ENCODE measurements at places on chromosomes 2 and 18.

DNA sequence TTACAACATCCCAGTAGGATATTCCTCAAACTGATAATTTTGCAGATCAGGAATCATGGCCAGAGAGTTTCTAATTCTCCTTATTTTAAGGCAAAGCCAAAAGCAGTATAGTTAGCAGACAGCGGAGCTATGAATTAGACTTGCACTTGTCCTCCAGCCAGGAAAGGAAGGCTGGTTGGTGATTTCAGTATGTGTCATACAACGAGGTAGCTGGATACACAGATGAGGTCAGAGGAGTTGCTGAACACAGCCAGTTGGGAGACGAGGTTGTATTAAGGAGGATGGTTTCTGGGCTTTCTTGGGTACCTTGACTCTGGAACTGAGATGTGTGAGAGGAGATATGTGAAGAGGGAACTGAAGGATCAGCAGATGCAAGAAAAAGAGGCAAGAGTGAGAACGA is 185.2 kb downstream of the SOX11 start:
- no peak for DNase-seq

DNA sequence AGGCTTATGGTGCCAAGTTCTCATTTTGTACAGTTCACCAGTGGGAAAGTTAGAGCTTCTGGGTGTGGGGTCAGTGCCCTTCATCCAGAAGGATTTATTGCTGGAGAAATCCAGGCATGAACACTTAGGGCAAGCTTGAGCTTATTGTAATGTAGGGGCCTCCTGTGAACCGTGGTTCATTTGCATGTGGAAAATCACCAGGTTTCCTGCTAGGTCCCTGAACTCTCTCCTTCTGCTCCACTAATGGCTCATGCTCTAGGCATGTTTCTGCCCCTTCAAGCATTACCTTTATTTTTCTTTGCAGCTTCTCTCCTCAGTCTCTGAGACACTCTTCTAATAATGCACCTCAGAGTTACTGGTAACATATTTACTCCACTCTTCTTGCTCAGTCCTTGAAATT is 79.3 kb upstream of the FAM98A start:
- DNase-seq = no peak

DNA sequence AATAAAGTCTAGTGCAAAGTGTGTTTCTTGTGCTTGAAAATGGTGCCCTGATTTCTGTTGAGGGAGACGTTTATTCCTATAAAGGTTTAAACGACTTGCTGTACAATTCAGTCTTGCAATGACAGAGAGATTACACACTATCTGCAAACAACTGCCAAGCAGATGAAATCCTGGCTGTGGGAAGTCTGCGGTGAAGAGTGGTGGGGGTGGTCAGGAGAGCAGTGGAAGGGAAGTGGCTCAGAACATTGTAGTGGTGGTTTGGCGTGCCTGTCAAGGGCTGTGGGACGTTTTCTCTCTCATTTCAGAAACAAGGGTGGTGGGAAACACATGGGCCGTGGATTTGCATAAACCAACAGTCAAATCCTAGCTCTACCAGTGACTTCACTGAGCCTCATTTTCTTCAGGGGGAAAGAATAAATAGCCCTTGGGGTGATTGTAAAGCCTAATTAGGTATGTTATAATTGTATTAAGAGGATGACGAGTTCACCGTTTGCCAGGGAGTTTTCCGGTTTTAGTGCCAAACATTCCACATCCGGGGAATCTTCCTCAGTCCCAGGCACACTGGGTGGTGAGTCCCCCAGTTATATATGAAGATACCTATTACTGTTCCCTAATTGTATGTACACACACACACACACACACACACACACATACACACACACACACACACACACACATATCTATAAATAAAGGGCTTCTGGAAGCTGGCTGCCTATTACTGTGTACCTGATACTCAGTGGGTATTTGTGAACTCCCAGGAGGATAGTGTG is 115.0 kb downstream of the SPTBN1 start:
- DNase-seq = peak; percentile 95

- no peak for DNase-seq
Observed at GRCh38 chr18:4831791-4832375, 365.2 kb downstream of the AKAIN1 start.

DNA sequence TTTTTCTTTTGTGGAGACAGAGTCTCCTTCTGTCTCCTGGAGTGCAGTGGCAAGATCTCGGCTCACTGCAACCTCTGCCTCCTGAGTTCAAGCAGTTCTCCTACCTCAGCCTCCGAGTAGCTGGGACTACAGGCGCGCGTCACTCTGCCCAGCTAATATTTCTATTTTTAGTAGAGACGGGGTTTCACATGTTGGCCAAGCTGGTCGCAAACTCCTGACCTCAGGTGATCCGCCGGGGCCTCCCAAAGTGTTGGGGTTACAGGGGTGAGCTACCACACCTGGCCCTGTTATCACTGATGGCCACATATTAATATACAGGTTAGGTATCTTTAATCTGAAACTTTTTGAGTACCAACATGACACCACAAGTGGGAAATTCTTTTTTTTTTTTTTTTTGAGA is 3.4 kb downstream of the MRPL35 start:
- no peak for DNase-seq

DNA sequence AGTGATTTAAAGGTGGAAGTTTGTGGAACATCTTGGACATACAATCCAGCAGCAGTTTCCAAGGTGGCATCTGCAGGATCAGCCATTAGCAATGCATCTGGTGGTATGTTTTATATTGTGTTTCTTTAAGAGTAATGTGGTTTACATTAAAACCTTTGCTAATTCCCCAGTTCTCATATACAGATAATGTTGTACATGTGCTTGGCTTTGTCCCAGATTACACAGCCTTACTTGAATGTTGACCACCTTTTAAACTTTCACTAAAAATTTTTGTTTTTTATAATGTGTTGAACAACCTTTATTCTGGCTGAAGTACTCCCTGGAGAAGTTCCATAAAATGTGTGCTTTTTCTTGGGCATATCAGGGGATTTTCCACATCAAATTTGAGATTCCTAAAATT is 57.5 kb downstream of the MIB1 start:
- DNase-seq = no peak

DNA sequence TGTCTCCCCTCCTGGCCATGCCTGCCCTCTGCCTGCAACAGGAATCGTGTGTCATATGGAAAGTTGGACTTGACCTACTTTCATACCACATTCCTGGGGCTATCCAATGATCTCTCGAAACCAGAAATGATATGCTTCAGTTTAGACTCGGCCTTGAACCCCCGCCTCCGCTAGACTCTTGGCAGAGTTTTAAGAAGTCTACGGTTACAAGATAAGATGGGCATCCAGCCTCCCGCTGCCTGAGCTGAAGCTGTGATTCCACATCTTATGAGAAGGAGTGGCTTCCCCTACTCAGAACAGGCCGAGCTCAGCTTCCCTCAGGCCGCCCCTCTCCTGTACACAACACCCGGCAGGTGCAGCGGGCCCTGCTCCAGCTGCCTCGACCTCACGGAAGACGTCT is 73.9 kb downstream of the MTCL1 start:
- no peak for DNase-seq

DNA sequence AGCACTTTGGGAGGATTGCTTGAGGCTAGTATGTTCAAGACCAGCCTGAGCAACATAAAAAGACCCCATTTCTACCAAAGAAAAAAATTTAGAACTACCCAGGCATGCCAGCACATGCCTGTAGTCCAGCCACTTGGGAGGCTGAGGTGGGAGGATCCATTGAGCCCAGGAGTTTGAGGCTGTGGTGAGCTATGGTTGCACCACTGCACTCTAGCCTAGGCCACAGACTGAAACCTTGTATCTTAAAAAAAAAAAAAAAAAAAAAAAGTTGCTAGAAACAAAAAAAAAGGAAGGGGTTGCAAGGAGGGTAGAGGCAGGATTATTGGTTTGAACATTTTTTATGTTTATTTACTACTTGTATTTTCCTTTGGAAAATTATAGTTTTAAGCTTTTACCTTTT is 4.8 kb downstream of the SEC11C start:
- no peak for DNase-seq

GRCh38 chr2:72051204-72051603 is 96.5 kb downstream of the CYP26B1 start:
- DNase-seq = no peak

GRCh38 chr18:58453167-58453808 is 175.6 kb downstream of the ALPK2 start:
- no peak for DNase-seq

DNA sequence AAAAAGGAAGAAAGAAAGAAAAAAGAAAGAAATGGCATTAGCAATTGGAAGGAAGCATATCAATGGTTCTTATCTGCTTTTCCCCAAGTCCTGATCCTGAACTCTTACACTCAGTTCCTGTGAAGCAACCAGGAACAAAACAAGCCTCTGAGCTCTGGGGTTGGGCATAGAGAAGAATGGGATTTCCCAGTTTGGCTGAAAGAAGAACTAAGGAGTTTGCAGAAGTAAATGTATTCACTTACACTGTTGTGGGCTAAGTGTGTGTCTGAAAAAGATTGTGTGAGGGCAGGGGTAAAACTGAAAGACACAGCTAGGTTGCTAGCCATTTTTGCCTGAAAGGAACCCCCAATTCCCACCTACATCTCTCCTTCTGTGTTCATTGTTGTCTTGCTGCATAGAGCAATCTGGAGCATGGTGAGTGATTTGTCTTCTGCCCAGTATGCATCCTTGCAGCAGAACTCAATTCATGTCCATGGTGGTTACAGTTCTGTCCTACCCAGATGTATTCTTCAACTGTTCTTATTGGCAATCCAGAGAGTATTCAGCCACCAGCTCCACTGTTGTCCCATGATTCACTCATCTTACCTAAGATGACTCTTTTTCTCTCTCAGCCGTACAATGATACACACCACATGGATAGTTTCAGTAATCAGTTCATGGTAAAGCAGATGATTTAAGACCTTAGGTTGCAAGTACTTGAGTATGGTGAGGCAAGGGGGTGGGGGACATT is 348.7 kb downstream of the ARHGAP15 start:
- no peak for DNase-seq

- no peak for DNase-seq
Observed at GRCh38 chr2:135409436-135409835, 121.6 kb downstream of the ZRANB3 start.

GRCh38 chr18:63126134-63127069 is 193.2 kb downstream of the BCL2 start:
- DNase-seq = no peak

DNA sequence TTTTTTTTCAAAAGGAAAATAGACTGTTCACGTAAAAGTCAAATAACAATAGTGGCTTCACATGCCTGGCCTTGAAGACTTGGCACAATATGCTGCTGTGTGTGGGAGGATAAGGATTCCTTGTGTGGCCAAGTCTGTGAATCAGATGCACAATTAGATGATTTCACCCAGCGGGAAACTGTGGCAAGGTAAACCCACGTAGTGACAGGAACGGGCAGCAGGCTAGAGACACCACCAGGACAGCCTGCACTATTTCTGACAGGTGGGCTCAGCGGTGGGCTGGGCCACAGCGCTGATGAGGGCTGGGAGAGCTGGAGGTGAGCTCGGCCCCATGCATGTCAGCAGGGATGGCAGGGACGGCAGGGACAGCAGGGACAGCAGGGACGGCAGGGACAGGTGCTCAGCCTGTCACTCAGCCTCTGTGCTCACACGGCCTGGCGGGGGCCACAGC is 21.6 kb downstream of the SNORC start:
- peak; percentile 70 for DNase-seq

DNA sequence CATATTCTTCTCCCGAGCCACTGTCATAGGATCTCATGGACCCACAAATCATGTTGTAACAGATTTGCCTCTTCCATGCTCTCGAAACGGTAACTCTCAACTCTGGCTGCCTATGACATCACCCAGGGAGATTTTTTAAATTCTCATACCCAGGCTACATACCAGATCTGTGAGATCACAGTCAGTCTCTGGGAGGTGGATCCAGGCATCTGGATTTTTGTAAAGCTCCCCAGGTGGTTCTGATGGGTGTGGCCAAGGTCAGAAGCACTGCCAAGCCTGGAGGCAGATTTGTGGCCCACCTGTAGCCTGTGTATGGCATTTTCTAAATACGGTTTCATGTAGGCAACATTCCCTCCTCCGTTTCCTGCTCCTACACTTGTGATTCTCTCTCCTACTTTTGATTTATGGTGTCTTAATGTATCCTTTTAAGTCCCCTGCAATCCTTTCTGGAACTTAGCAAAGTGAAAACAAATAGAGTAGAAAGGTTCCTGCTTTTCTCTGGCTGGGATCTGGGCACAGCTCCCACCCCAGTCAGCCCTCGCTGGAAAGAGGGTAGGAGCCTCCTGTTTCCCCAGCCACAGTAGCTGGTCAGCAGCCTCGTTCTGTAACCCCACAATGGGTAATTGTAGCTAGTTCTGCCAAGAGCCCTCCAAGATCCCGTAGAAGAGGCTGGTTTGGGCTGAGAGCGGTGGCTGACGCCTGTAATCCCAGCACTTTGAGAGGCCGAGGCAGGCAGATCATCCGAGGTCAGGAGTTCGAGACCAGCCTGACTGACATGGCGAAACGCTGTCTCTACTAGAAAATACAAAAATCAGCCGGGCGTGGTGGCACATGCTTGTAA is 96.2 kb downstream of the KLHL29 start:
- DNase-seq = peak; percentile 86

GRCh38 chr2:69676146-69676545 is 32.6 kb upstream of the AAK1 start:
- no peak for DNase-seq

DNA sequence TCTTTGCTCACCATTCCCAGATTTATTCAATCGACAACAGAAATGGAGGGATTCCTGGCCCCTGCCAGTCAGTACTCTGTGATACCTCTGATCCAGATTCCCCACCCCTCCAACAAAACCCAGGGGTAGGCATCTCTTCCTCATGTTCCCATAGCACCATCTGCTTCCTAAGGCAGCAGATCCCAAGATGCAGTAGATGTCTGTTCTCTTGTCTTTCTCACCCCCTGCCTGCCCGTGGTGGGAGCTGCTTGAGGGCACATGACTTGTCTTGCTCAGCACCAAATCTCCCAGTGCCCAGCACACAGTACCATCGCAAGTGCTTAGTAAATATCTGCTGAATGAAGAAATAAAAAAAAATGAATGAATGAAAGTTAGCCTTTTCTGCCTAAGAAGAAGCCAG is 98.2 kb downstream of the ZBTB7C start:
- no peak for DNase-seq

- no peak for DNase-seq
Observed at GRCh38 chr2:105581555-105581944, 163.2 kb upstream of the NCK2 start.

- DNase-seq = no peak
Observed at GRCh38 chr2:88042476-88042875, 13.1 kb downstream of the KRCC1 start.

DNA sequence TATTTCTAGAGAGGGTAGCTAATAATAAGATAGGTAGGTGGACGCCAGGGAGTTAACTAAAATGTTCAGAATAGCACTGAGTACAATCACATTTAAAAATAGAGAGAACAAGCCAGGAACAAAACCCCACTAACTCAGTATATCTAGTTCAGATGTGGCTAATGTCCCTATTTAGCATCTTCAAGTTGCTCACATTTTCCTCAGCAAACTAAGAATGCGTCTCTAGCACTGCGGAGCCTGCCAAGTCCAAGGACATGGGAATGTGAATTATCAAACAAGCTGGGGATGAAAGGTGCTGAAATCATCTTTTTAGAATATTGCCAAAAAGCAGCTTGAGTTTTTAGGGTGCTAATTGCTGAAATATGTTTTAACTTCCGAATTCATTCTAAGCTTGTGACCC is 398.5 kb upstream of the FIGN start:
- DNase-seq = no peak

GRCh38 chr2:218476676-218477075 is 57.8 kb downstream of the VIL1 start:
- DNase-seq = peak; percentile 56

GRCh38 chr2:124314084-124314483 is 289.0 kb downstream of the CNTNAP5 start:
- no peak for DNase-seq

- DNase-seq = no peak
Observed at GRCh38 chr2:217437290-217437870, 565.4 kb downstream of the TNS1 start.

GRCh38 chr2:43222475-43223309 is 3.7 kb downstream of the ZFP36L2 start:
- DNase-seq = peak; percentile 42

All from AG10803 (cell line).